ENCODE measurements at places on chromosomes 2 and 18. TPM values are rescaled to one million over a fixed set of nuclear protein-coding genes. Genes with fewer than 3 reads are reported as not detected.

DNA sequence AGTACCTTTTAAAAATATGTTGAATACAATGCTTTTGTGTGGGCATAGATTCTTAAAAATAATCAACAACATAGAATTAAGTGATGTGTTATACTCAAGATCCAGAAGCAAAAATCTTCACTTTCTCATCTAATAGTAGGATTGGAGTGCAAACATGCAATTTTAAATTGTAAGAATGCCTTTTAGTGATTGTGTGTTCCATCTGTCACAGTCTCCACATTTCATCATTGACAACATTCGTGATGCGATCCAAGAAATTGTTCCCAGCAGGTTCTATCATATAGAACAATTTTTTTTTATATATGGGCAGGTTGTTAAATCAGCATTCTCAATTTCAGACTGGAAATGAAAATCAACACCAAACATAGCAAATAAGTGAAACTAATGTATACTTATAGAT is 1671.8 kb upstream of the SLC39A10 start:
- no peak for DNase-seq

DNA sequence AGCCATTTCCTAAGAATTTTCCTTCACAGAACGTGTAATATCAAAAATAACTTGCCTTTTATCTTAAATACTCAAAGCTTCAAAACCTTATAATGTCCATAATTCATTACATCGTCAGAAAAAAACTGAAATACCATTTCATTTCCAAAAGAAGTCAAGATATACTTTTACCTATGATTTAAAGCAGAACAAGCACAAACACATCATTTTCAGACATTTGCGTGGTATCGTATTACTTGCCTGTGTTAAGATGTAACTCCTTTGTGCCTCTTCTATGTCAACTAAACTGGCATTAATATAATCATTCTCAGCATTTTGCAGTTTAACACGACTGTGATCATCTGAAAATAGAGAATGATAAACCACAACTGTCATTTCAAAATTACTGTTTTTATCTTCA is 47.5 kb downstream of the PTPN2 start:
- DNase-seq: no peak

The FSHR gene
- total RNA-seq: 0.74 TPM

The PARD6G gene
- total RNA-seq: 21.5 TPM

All from progenitor cell of endocrine pancreas (in vitro differentiated cells).